ENCODE measurements at places on chromosomes 7 and 10.

DNA sequence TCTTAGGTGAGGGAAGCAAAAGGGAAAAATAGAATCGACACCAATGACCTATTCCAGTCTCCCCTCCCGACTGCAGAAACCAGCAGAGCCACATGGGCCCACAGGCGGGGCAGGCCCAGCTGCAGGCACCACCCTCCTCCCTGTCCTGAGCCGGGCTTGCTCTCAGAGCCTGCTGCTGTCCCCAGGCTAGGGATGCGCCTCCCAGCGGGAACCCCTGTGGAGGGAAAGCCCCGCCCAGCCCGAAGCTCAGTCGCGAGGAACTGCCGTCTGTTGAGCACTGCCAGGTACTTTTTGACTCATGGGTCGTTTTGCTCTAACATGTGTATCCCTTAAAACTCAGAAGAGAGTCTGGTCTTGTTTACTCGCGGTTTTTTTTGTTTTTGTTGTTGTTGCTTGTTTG, 124.5 kb upstream of the RET start:
- no peak for DNase-seq

- no peak for DNase-seq
These were observed 44.1 kb upstream of the CDK6 start for GRCh38 chr7:92880212-92881090.

- no peak for DNase-seq
These were observed 19.5 kb downstream of the ITGA8 start for GRCh38 chr10:15700078-15700674.

GRCh38 chr7:6159524-6160031, 112.8 kb downstream of the CYTH3 start:
- DNase-seq: no peak

DNA sequence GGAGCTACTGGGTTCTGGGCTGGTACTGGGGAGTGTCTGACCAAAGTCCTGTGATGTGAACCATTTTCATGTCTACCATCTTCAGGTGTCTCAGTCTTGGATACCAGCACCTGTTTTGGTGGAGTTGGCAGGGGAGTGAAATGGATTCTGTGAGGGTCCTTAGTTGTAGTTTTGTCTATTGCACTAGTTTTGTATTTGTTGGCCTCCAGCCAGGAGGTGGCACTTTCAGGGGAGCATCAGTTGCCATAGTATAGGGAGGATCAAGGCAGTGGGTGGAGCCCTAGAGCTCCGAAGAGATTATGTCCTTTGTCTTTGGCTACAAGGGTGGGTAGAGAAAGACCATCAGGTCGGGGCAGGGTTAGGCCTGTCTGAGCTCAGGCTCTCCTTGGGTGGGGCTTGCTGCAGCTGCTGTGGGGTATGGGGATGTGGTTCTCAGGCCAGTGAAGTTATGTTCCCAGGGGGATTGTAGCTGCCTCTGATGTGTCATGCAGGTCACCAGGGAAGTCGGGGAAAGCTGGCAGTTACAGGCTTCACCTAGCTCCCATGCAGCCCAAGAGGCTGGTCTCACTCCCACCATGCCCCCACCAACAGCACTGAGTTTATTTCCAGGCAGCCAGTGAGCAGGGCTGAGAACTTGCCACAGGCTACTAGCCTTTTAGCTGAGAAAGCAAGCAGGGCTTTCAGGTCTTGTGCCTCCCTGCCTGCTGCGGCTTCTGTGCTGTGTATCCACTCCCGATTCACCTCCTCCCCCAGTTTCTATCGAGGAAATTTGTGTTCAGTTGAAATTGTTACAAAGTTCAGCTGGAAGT, 153.1 kb downstream of the ZNF365 start:
- DNase-seq: no peak

- DNase-seq: no peak
These were observed 75.4 kb downstream of the PROSER2 start for GRCh38 chr10:11898372-11899066.

GRCh38 chr10:75801121-75801520, 369.7 kb downstream of the LRMDA start:
- DNase-seq: no peak

DNA sequence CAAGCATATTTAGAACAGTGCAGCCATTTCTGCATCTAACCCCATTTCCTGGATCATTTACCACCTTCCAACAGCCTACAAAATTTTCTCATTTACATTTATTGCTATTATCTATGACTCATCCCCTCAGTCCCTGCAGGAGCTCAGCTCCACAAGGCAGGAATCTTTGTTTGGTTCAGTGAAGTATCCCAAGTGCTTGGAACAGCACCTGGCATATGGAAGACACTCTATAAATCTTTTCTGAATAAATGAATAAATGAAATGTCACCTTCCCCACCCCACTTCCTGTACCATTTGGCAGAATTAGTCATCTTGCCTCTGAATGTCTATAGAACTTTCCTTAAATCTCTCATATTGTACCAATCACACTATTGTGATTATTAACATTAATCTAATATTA, 110.7 kb downstream of the HIP1 start:
- no peak for DNase-seq

GRCh38 chr7:120996333-120996987, 7.9 kb downstream of the CPED1 start:
- DNase-seq: peak; percentile 20

GRCh38 chr7:131370523-131370968, 42.9 kb downstream of the MKLN1 start:
- no peak for DNase-seq

- DNase-seq: no peak
These were observed 60.3 kb upstream of the CFAP46 start for GRCh38 chr10:133002685-133003084.

DNA sequence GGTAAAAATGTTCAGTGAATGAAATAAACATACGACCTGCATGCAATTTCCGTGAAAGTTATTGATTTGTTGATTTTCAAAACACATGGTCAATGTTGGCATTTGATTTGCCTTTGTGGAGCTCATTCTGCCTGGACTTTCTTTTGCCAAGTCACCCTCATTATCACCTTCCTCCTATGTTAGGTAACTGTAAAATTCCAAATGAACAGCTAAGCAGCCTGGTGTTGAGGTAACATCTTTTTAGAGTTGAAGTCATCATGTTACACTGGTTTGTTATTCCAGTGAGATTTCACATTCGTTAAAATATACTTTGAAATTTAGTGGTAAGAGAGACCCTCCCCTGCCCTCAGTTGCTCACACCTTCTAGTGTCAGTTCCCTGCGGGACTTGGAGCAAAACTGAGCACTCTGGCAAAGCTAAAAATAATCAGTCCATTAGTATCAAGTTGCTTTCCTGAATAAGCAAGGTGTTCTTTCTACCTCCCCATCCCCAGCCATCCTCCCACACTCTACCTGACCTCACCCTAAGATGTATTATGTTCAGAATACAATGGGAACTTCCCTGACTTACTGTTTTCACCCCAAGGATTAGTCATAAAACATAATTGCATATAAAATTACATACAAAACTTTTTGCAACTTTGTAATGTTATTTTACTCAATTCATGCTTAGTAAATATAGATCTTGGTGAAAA, 283.3 kb upstream of the SEMA3A start:
- no peak for DNase-seq

- DNase-seq: peak; percentile 9
These were observed 47.7 kb upstream of the FGL2 start for GRCh38 chr7:77247206-77247850.

DNA sequence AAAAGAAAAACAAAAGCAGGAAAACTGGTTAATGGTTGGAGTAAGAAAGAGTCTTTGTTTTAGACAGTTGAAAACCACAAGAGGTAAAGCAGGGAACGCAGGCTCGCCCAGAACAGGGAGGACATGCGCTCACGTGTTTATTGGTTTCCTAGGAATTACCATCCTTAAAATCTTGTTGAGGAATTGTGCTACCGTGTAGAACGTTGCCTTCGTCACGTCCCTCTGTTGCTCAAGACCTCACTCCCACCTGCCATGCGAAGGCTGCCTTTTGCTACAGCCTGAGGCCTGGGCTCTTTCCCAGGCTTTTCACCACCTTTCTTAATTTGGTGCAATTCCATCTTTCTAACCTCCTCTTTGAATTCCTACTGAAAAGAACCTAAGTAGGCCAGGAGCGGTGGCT, 61.6 kb upstream of the CAMK1D start:
- DNase-seq: no peak

- no peak for DNase-seq
These were observed 89.7 kb downstream of the ATE1 start for GRCh38 chr10:121838149-121838548.

DNA sequence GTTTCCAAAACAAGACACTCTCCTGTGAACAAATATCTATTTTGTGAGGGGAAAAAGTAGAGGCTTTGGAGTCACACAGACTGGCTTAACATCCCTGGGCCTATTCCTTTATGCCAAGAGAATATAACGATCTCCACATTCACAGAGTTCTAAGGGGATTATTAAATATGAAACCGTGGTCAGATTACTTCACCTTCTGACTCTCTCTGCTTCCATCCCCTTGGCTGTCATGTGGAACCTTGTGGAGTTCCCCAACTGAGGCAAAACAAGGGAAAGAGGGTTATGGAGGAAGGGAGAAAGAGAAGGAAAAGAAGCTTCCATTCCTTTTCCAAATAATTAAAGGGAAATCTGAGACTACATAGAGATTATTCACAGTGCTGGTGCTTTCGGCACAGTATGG, 55.5 kb upstream of the ATP6V0A4 start:
- no peak for DNase-seq

- peak; percentile 23 for DNase-seq
These were observed 80.2 kb upstream of the PRR15 start for GRCh38 chr7:29483219-29484104.

DNA sequence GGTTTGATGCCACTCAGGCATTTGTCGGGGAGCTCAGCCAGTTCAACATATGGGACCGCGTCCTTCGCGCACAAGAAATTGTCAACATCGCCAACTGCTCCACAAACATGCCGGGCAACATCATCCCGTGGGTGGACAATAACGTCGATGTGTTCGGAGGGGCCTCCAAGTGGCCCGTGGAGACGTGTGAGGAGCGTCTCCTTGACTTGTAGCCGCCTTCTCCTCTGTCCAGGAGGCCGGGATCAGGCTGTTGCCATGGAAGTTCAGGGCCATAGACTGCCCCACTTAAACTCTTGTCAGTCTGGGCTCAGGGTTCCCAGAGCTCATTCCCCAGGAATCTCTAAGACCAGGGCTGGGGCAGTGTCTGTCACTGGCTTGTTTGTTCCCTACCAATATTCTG, 11.3 kb downstream of the NPTX2 start:
- DNase-seq: no peak

DNA sequence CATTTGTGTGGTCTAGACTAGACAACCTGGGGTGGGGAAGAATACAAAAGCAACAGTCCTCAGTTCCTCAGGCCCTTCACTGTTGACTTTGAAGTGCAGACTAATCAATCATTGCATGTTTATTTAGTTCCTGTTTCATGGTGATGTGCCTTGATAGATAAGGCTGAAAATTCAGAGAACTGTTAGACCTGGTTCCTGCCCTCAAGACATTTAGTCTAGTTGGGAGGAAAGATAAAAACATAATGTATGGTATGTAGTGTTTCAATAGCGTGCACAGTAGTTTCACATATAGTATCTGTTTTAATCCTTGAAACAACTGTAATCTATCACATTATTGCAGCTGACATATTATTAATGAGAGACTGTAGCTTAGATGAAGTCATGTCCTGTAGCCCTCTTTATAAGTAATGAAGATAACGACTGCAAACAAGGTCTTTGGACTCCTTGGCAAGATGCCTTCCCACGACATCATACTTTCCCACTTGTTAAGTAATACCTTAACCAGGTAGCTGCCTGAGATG, 124.0 kb downstream of the CELF2 start:
- DNase-seq: no peak

DNA sequence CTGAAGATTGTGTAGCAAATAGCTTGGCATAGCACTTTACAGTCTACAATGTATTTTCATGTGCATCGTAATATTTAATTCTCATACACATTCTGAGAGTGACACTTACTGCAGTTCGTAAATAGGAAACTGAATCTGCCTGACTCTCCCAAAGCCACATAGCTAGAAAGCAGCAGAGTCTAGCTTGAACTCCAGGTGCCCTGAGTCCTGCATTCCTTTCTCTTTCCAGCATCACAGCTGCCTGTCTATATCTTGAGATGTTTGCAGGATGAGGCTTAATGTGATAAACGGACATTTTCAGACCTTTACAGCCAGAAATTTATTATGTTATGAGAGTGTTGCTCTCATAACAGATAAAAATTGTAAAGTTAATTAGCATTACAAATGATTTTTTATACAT, 132.9 kb upstream of the PLXDC2 start:
- no peak for DNase-seq

DNA sequence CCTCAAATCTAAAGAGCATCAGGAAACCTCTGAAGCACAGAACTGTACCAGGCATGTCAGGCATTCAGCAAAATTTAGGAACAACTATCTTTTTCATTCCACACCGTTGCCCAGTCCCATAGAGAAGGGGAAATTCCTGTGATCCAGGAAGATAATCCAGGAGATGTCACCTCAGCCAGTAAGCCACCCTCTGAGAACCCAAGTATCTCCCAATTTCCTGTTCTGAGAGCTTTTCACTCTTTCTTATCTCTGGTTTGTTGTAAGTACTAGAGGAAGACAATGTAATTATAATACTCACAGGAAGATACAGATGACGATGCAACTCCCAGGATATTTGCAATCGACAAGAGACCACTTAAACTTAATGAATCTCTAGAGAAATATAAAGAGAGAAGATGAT, 97.1 kb downstream of the TSPAN12 start:
- DNase-seq: no peak

- DNase-seq: no peak
These were observed 138.6 kb downstream of the ADAM22 start for GRCh38 chr7:88072715-88073055.

- no peak for DNase-seq
These were observed 93.7 kb upstream of the NMT2 start for GRCh38 chr10:15262036-15262713.

- no peak for DNase-seq
These were observed 108.1 kb downstream of the CCDC71L start for GRCh38 chr7:106552645-106553445.

DNA sequence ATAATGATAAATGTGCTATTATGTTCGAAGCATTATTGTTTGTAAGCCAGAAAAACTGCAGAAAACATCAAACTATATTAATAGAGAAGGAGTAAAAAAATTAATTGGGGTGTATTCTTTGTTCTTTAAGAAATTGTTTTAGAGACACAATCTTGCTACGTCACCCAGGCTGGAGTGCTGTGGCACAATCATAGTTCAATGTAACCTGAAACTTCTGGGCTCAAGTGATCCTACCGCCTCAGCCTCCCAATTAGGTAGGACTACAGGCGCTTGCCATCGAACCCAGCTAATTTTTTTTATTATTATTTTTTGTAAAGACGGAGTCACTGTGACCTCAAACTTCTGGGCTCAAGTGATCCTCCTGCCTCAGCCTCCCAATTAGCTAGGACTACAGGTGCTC, 1138.6 kb downstream of the GATA3 start:
- DNase-seq: no peak

GRCh38 chr10:82768040-82768439, 893.0 kb downstream of the NRG3 start:
- no peak for DNase-seq

GRCh38 chr10:7818295-7819120, at the start of gene TAF3:
Gene TAF3 (plus strand): TSS chr10:7818505. CDS start chr10:7818710, 205 bp downstream.
- peak; percentile 85 for DNase-seq

DNA sequence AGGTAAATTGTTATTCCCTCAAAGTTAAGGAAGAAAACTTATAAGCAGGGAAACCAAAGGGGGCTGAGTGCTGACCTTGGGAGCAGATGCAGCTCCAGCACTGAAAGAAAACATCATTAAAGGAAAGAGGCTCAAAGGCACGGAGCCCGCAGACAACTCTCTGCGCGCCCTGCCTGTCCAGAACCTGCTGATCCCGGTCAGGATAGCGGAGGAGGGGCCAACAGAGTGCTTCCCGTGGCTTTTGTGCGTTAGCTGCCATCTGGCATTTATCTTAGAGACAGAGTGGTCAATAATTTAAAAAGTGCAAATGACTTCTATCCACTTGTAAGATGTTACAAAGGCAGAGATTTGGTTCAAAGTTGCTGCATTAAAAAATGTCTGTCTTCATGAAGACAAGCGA, 162.1 kb downstream of the FANK1 start:
- no peak for DNase-seq
